ENCODE measurements at places on chromosomes 3 and 15.

DNA sequence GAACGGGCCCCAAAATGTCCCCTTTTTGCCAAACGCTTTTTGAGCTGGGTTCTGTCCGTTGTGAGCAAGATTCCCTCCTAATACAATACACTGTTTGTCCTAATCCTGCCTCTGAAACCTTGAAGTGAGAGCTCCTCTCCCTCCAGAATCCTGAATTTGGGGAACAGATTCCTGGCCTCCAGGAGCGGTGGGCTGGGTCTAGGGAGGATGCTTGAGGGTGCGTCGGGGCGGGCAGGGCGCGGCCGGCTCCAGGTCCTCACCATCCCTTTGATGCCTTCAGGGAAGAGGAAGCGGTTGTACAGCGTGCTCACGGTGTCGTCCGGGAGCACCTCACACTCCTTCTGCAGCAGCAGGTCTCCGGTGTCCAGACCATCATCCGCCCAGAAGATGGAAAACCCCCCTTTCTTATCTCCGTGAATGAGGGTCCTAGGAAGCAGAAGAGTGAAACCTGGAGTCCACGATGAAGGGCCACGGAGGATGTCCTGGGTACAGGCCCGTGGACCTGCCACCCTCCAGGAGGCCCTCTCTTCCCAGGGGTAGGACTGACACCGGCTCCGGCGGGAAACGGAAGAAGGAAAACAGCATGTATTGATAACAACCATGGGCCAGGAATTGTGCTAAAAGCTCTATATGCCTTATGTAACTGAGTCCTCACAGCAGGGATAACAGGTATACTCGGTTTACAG is 23.2 kb downstream of the ALDH1L1 start:
- DNase-seq: no peak

DNA sequence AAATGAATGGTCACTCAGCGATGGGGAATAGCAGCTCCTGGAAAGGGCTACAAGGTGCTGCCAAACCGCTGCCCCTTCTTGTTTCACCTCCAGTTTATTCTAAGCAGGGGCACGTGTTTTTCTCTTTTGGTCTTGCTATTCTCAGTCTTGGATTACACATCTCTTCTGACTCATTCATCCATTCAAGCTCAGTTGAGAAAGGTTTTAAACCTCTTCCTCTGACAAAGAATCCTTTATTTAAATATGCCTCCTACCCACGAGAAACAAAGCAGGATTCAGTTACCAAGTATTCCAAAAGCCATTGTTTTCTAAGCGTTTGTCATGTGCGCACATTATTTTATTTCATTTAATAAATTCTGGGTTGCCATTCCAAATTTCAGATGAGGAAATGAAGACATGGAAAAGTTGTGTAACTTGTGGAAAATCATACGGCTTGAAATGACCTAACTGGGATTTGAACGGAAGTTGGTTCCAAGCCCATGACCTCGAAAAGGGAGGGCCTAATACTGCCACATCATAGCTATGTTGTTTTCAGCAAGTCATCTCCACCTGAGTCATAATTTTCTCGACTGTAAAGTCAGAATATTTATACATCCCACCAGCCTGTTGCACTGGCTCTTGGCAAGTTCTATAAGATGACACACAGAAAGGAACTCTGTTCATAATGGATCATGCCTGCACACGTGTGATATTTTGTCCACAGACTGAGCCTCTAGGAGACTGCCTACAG is 292.0 kb upstream of the SLCO3A1 start:
- no peak for DNase-seq

- no peak for DNase-seq
Measured at GRCh38 chr15:90818251-90819210, 49.9 kb upstream of the FURIN start.

GRCh38 chr15:80242802-80243201 is 9.2 kb downstream of the CTXND1 start:
- no peak for DNase-seq

DNA sequence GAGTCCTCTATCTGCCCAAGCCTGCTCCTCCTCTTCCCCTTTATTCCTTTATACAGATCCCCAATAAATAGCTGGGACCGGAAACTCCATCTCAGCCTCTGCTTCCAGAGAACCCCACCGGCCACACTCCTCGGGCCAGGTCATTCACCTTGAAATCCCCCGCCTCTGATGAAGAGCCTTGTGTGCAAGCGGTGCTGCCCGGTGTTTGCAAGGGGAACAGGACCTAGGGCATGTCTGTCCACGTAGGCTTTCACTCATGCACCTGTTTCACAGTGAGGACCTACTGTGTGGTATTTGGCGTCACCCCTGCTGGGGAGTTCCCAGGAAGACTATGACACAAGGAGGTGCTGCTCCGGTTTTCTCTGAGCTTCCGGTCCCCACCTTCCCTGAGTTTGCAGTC is 54.0 kb downstream of the WNT7A start:
- no peak for DNase-seq

- no peak for DNase-seq
Measured at GRCh38 chr3:126126286-126126685, 42.4 kb upstream of the SLC41A3 start.

DNA sequence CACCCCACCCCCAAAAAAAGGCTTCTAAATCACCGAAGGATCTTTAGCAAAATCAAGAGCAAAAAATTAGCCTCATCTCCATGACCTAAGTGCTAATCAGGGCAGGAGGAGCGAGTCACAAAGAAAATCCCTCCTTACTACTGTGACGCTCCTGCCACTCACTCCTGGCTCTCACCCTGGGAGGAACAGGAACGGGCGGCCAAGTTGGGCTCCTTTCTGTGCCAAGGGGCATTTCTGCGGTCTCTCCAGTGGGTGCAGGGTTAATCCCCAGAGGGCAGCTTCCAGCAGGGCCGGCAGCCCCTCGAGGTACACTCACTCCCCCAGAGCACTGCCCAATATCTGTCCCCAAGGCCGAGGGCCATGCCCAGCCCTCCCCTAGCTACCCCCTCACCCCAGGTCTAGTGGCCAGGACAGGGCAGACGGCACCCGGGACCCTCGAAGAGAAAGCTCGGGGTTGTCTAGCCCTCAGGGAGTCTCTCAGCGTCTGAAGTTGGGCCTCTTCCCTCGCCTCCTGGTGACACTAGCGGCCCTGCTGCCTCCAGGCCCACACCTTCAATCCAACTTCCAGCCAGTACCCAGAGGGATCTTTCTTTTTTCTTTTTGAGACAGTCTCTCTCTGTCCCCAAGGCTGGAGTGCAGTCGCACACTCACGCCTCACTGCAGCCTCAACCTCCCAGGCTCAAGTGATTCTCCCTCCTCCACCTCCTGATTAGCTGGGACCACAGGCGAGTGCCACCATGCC is 706 bp downstream of the CAV3 start:
- DNase-seq: no peak

DNA sequence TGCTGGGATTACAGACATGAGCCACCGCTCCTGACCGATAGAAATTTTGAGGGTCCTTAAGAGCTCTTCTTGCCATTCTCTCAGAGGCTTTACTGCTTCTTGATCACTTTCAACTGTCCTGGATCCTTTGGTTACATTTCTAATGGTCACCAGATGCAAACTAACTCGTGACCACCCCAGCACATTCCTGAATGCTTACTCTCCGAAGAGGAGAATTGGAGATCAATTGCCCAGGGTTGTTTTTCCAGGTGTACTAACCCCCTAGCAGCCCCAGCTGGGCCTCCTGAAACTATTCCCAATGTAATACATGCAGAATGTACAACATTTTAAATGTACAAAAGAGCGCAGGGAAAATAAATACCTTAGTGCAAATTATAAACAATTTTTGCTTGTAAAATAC is 65.1 kb upstream of the TBL1XR1 start:
- no peak for DNase-seq

DNA sequence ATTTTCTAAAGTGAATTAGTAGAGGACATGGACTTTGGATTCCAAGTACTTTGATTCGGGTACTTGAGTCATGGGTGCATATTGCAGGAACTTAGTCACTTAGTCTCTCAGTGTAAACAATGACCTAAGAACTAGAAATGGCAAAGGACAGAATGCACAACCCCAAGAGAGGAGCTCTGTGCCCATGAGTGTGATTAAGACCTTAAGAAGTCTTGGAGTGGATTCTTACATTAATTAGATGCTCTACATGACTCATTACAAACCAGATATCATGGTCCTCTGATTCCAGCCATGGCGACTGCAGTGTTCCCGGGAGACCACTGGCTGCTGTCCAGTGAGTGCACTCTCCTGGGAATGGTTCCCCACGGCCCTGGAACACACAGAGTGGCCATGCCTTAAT is 251.5 kb downstream of the GABRG3 start:
- DNase-seq: no peak

DNA sequence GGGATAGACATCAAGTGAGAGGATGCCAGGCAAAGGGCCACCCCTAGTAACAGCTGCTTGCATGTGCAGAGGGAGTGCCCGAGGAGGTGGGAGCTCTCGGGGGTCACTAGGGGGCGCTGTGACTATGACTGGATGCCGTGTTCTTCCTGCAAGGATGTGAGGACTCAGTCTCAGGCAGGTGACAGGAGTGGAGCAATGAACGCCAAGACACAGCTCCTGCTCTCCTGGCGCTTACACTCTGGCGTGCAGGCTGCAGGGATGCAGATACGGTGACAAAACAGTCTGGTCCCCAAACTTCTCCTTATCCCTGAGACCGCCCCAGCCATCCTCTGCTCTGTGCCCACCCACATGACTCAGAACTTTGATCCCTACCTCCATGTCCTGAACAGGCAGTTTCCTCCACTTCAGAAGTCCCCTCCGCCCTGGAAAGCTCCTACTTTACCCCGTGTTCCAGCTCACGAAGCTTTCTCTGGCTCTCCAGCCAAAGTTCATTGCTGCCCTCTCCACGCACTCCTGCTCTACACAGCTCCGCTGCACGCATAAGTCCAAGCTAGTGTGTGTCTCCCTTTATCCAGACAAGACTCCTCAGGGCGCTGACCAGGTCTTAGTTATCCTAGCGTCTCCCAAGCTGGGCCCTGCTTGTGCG is 14.7 kb downstream of the RHOV start:
- DNase-seq: peak; percentile 66

DNA sequence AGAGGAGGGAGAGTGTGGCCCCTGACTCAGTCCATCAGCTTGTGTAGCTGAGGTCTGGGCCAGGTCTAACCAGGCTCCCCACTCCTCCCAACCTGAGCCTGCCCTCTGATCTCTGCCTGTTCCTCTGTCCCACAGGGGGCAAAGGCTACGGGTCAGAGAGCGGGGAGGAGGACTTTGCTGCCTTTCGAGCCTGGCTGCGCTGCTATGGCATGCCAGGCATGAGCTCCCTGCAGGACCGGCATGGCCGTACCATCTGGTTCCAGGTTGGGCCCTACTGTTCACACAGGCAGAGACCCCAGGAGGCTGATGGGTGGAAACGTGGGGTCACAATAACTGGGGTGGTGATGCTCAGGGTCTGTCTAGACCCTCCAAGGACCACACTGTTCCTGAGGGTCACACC is 6.8 kb downstream of the NEIL1 start:
- DNase-seq: no peak

GRCh38 chr3:101548527-101549105 is 13.1 kb upstream of the TRMT10C start:
- no peak for DNase-seq

DNA sequence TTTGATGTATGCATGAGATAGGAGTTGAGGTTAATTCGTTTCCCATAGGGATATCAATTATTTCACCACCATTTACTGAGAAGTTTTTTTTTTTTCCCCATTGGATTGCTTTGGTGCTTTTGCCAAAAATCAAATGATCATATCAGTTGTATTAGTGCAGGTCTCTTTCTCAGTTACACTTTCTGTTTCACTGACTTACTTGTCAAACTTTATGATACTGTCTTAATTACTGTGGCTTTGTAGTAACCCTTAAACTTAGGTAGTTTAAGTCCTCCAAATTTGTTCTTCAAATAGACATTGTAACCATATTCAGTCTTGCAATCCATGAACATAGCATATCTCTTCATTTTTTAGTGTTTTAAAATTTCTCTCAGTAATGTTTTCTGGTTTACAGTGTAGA is 259.9 kb upstream of the SLCO3A1 start:
- DNase-seq: no peak

GRCh38 chr15:88449581-88449980 is 17.6 kb downstream of the MRPL46 start:
- no peak for DNase-seq

DNA sequence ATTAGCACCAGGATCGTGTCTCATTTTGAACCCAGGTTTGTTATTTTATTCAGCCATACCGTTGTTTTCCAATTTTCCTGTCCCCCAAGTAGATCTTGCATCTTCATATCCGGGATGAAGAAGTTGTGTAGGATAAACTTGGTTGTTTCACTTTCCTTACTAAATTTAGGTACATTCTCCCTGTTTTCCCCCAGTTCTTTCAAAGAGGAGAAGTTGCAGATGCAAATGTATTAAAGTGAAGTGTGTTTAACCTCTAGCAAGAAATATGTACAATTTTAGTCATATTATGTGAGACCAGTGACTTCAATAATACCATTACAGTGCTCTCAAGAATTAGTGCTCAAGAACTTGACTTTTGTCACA is 1.3 kb downstream of the ATXN7 start:
- no peak for DNase-seq

DNA sequence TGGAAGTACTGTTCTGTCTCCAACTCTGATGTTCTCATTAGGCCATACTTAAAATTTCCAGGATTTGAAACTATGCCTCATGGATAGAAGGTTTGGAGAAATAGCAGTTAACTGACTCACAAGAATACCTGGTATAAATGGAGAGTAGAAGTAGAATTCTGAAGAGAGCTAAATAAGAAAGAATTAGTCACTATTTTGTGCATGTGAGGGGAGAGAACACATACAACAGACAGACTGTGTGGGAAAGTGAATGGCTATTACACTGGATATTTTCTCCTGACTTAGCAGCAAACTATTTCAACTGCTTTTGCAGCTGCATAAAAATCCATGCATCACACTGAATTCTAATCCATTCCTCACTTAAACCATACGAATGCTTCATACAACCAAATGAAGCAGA is 71.3 kb downstream of the C3orf70 start:
- DNase-seq: no peak

- no peak for DNase-seq
Measured at GRCh38 chr15:89964232-89964954, 36.7 kb upstream of the ZNF710 start.

DNA sequence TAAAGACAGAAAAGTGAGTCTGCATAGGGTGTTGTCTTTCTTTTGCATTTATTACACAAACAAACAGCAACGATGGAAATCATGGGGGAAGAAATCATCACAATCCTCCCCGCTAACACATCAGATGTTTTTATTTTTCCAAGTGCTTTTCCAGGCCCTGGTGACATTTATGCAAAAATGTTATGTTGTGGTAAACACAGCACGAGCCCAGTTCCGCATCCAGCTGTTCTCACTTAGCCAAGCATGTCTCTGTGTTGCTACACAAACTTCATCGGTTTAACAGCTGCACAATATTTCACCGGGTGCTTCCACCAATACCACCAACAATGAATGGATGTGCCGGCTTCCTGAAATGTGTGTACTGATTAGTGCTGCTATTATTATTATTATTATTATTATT is 53.7 kb upstream of the ABHD17C start:
- no peak for DNase-seq

- no peak for DNase-seq
Measured at GRCh38 chr15:68994149-68994548, 20.3 kb upstream of the NOX5 start.

GRCh38 chr3:152595975-152596821 is 238.7 kb upstream of the P2RY1 start:
- peak; percentile 42 for DNase-seq
